DMS53 (cell line): ENCODE measurements at places on chromosomes 5 and 9.

- no peak for DNase-seq
Observed at GRCh38 chr5:40464511-40464910, 215.2 kb upstream of the PTGER4 start.

- no peak for DNase-seq
Observed at GRCh38 chr9:107060062-107060461, 197.1 kb downstream of the ZNF462 start.

- DNase-seq, result no peak
Observed at GRCh38 chr9:125683486-125683885, 23.5 kb downstream of the MAPKAP1 start.

DNA sequence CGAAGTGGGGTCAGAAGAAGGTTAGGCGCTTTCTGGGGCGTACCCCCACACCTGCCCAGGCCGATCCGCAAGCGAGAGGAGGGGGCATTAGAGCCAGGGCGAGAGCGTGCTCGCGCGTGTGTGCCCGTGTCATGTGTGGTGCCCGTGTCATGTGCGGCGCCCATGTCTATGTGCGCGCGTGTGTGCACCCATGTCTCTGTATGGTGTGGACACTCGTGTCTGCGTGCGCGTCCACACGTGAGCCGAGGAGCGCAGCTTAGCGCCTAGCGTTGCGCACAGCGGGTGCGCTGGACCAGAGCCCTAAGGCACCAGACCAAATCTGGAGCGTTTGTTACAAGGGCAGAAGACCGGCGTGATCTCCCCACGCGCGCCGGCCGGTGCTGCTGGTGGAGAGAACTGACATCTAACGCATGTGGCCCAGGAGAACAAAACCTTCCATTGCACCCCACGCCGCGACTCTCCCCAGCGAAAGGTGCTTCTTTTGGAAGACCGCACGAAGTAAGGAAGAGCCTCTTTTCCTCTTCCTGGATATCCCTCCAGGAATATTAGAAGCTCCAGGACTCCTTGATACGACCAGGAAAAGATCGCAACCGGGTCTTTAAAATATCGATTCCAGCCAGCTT is 644 bp downstream of the NIM1K start:
- peak; percentile 57 for DNase-seq

- peak; percentile 31 for DNase-seq
Observed at GRCh38 chr9:34010979-34011378, 37.7 kb downstream of the UBAP2 start.

GRCh38 chr9:79813258-79813638 is 241.5 kb downstream of the TLE4 start:
- no peak for DNase-seq

GRCh38 chr9:132156262-132156661 is 5.6 kb upstream of the NTNG2 start:
- DNase-seq, result no peak

GRCh38 chr5:41918105-41918504 is 7.0 kb upstream of the FBXO4 start:
- no peak for DNase-seq

DNA sequence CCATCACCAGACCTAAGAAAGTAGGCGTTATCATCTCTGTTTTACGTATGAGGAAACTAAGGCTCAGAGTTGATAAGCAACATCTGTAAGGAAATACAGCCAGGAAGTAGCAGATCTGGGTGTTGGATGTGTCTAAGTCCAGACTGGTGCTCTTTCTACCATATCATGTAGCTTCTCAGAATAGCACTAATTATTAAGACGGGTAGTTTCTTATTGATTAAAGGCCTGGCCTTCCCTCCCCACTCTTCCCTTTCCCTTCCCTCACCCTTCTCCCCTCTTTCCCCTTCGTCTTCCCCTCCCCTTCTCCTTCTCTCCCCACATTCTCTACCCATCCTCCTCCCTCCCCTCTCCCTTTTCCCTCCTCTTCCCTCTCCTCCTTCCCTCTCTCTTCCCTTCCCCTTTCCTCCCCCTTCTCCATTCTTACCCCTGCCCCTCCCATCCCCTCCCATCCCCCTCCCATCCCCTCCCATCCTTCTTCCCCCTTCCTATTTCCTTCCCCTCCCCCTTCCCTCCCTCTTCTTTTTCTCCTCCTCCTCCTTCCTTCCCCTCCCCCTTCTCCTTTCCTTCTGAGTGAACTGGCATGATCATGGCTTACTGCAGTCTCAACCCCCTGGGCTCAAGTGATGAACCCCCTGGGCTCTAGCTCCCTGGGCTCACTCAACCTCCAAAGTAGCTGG is 79.4 kb downstream of the SNX24 start:
- no peak for DNase-seq

DNA sequence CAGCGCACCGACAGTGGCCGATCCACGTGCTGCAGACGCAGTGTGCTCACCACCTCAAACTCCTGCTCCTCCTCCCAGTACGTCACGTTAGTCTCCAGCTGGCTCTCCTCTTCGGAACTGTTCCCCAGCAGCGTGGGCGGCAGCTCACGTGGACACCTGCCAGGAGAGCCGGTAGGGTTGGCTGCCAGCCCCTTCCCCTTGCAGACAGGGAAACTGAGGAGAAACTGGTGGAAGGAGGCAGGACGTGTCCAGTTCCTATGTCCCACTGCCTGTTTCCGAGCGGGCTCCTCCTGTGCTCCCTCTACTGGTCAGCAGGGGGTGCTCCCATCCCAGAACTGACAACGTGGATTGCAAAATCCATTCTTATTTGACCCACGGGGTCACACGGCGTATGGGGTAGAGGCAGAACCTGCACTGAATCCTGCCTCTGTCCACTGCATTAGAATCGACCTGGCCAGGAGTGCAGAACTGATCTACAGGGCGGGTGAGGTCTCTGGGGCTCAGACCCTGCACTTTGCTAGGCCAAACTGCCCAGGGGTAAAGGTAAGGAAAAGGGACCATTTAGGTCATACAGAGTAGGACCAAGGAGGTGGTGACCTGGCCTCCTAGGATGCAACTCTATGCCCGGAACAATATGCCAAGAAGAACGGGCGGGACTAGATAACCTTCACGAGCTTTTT is 25.7 kb downstream of the PDGFRB start:
- peak; percentile 85 for DNase-seq

GRCh38 chr5:68191083-68191791 is 24.3 kb upstream of the PIK3R1 start:
- no peak for DNase-seq

DNA sequence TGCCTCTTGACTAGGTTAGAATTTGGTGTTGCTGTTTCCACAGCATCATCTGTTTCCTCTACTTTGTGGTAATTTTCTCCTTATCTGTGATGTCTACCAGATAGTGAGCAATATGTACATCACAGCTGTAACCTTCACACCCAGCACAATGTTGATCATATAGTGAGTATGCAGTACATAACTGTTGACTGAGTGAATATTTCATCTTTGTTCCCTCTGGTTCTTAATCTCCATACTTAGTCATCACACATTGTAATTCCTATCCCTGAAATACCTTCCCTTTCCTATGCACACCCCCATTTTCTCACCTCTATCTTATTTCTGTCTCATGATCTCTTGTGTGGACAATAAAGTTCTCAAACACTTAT is 115.9 kb downstream of the KIF4B start:
- DNase-seq, result no peak

DNA sequence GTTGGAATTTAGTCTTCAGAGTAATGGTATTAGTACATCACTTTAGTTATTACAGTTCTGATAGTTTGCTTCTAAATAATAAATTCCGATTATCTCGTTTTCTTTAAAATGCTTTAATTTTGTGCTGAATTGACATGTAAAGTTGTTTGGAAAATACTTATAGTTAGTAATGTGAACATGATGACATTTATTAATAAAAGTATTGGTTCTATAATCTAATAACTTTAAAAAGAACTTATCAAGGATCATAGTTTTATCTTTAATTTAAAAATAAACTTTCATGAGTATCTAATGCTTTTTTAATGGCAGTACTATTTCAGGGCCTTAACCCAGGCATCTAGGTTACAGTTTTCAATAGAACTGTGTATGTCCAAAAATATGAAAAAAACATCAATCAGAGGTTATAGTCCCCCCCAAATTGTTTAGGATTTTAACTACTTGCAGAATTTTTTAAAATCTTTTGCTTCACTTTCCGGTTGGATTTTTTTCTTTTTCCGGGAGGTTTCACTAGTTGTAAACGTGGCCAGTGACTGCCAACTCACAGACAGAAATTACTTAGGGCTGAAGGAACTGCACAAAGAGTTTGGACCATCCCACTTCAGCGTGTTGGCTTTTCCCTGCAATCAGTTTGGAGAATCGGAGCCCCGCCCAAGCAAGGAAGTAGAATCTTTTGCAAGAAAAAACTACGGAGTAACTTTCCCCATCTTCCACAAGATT is 680 bp downstream of the GPX8 start:
- no peak for DNase-seq

DNA sequence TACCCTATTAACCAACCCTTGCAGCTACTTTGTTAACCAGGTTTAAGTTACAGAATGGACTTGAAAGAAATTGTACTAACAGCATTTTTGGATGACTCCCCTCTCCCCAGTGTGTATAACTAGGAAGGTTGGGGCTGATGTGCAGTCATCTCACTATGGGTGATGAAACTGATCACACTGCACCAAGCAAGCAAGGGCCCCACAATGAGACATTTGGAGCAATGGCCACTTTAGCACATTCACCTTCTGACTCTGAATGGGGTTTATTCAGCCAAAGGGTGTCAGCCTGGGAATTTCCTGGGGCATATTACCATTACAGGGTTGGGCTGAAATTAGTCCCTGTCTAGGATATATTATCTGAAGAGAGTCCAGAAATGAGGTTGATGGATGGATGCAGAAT is 18.7 kb upstream of the CYFIP2 start:
- DNase-seq, result no peak

DNA sequence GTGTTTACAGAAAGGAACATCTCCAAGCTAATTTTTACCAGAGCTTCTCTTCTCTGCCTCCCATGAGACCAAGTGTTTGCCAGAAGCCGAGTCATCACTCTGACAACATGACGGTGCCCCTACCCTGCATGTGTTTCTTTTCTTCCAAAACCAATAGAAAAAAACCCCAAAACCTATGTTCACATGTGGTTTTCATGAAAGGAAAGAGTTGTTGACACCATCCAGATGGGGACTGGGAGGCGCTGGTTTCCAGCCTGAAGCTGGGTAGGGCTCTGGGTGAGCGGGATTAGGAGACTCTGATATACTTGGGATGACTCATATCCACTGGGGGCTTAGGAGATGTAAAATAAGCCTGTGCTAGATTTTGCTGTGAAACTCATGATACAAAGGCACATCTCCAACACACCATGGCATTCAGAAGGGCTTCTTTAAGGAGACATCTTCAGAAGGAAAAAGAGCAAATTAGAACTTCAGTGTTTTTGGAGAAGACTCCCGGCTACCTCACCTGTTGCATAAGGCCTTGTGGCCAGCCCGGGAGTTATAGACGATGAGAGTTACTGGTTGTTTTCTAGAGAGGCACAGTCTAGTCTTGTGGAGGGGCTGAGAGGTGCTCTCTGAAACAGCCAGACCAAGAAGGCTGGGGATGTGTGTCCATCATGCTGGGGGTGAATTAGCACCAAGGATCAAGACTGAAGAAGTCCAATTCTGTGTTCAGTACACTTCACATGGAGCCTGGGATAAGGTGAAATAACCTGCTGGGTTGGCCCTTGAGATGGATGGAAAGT is 108.9 kb upstream of the LHFPL2 start:
- peak; percentile 42 for DNase-seq

GRCh38 chr9:110650261-110650660 is 18.3 kb upstream of the MUSK start:
- DNase-seq, result no peak

- DNase-seq, result peak; percentile 78
Observed at GRCh38 chr9:123329329-123329955, 26.6 kb upstream of the CRB2 start.

GRCh38 chr5:123105864-123106263 is 16.8 kb downstream of the PRDM6 start:
- no peak for DNase-seq

DNA sequence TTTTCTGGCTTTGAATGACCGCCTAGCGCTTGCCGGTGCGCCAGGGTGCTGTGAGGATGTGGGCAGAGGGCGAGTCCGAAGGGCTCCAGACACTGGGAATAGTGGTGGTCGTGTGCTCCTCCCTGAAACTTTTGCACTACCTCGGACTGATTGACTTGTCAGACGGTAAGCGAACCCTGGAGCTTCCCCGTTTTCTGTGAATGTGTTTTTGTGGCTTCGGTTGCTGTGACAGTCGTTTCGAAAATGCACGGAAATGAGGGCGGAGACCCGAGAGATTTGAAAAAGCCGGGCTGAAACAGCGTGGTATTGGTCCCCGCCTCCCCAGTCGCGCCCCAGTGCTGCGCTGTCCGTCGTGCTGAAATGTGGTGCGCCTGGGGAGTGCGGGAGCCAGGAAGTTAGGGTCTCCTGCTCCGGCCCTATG is 102.5 kb upstream of the GABRP start:
- peak; percentile 22 for DNase-seq

DNA sequence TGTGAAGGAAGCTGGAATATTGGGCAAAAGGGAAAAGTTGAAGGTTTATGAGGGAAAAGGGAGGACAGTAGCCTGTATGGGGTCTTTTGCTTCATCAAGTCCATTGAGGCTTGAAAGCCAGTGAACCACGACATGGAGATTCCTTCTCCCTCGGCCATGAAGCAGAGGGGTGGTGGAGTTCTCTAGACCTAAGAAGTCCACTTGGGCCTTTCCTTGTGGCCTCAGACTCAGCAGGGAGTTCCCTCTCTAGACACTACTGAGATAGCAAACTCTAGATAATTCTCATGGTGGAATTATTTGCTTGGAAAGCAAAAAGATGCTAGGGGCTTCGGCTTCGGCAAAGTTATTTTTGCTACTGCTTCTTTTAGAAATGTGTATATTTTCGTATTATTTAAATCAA is 78.5 kb downstream of the FOXD1 start:
- no peak for DNase-seq

GRCh38 chr9:75117564-75117963 is 29.2 kb downstream of the OSTF1 start:
- DNase-seq, result no peak

- no peak for DNase-seq
Observed at GRCh38 chr5:149378241-149378820, 761 bp downstream of the IL17B start.

DNA sequence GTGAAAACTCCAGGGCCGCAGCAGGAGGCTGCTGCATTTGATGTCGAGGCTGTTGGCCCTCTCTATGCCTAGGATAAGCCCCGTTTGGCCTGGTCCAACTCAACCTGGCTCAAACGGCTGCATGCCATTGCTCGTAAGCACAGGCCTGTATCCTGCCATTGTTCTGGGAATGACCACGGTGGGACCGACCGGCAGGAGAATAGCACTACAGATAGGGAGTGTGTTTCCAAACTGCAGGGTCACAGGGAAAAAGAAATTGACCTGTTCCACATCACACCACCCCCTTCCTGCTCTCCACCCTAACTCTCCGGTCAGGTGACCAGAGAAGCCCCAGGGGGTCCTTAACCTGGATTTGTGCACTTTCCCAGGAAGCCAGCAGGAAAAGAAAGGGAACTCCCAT is 278.7 kb upstream of the KLF4 start:
- no peak for DNase-seq

GRCh38 chr9:128118971-128119665 is 8.4 kb downstream of the PTGES2 start:
- DNase-seq, result no peak
